Activated T-helper 1 cell treated with anti-CD3 and anti-CD28 coated beads, Interleukin-2, amount 50 U/mL, for 16 hours (primary cell): ENCODE measurements at places on chromosomes 2 and 18.

DNA sequence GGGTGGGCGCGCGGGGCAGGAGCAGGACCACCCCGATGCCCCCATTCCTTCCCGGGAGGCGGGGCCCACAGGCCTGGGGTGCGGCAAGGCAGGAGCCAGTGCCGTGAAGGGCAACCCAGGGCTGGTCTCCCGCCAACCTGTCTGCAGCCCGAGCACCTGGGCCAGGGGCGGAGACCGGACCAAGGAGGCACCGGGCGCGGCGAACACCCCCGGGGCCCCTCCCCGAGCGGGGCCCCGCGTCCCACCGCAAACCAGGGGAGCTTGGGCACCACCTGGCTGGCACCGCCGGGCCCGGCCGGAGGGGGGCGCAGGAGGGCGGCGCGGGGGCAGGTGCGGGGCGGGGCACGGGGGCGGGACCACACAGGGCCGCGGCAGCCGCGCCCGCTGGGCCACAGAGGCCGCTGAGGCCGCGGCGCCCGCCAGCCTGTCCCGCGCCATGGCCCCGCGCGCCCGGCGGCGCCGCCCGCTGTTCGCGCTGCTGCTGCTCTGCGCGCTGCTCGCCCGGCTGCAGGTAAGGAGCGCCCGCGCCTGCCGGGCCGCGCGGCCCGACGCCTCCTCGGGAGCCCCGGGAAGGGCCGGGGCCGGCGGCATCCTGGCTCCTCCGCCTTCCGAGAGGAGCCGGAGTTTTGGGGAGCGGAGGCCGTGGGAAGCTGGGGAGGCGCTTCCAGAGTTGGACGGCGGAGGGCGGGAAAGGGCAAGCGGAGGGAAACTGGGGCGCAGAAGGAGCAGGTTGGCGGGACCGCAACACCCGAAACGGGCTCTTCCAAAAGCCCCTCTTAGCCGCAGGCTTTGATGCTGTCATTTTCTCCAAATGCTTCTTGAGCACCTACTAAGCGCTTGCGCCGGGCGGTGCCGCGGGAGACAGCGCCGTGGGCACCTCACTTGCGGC lies at the start of gene TNFRSF11A:
TNFRSF11A (plus strand) TSS at position 394 of the 889 bp plus-strand sequence; CDS start at position 437, 43 bp downstream.
- DNase-seq: peak; percentile 48

GRCh38 chr2:196259507-196260481 lies 88.4 kb upstream of the STK17B start:
- no peak for DNase-seq

- no peak for DNase-seq
Measured at GRCh38 chr2:159106109-159106508, 137.7 kb downstream of the TANC1 start.

- no peak for DNase-seq
Measured at GRCh38 chr18:25737710-25738311, 352.6 kb downstream of the SS18 start.

- DNase-seq: no peak
Measured at GRCh38 chr2:172606285-172606684, 50.4 kb downstream of the PDK1 start.

DNA sequence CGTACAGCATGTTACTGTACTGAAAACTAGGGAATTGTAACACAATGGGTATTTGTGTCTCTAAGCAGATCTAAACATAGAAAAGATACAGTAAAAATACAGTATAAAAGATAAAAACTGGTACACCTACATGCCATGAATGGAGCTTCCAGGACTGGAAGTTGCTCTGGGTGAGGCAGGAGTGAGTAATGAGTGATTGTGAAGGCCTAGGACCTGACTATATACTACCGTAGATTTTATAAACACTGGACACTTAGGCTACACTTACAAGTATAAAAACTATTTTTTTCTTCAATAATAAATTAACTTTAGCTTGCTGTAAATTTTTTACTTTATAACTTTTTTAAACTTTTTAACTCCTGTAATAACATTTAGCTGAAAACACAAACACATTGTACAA lies 324.4 kb upstream of the TNP1 start:
- no peak for DNase-seq

DNA sequence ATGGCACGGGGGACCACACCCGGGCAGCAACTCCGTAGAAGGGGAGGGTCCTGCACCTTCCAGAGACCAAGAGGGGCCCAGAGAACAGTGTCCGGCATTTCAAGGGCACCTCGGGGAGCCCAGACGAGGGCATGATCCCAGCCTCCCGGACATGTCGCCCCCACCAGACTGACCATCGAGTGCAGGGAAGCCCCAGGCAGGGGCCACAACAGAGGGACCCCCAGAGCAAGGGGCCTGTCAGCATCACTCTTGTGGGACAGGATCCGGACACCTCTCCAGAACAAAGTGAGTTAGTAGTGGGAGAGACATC lies 50.4 kb upstream of the CTDP1 start:
- DNase-seq: no peak

- DNase-seq: no peak
Measured at GRCh38 chr2:58508006-58508405, 266.9 kb upstream of the FANCL start.

GRCh38 chr2:12613137-12613835 lies 103.5 kb upstream of the TRIB2 start:
- no peak for DNase-seq

DNA sequence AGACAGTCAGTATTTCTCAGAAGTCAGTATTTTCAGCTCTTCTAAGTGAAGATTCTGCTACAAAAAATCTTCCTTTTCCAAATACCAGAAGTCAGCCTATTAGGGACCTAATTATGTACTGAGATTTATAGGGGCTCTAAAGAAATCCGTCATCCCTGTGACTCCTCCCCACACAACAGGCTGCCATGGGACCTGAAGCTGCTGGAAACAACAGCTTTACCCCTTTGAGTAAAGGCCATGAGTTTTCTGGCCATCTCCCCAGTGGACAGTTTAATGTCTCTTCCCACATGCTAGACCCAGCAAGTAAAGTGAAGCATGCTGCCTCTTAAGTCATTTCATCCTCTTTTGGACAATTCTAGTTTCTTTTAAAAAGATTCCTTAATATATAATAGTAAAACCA lies 255.7 kb upstream of the ACVR2A start:
- DNase-seq: no peak

DNA sequence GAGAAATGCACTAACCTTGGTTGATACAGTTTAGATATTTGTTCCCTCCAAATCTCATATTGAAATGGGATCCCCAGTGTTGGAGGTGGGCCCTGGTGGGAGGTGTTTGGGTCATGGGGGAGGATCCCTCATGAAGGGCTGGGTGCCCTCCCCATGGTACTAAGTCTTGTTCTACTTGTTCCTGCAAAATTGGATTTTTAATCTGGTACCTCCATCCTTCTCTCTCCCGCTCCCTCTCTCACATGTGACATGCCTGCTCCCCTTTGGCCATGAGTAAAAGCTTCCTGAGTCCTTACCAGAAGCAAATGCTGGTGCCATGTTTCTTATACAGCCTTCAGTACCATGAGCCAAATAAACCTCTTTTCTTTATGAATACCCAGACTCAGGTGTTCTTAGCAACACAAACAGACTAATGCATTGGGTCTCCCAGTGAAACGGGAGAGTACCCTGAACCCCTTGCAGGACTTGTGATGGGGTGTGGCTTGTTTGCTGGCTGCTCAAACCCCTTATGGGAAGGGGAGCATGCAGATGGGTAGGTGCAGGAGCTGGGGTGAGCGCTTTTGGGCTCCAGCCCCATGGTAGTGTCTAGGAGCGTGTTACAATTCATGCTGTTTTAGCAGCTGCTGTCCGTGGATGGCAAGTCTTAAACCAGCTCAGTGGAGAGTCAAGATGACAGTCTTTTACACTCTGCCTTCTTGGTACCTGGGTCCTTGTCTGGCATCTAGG lies 27.2 kb downstream of the FAHD2B start:
- DNase-seq: no peak

GRCh38 chr2:12970861-12971260 lies 254.1 kb downstream of the TRIB2 start:
- no peak for DNase-seq
